ENCODE measurements at places on chromosomes 7 and 10. TPM values are rescaled to one million over a fixed set of nuclear protein-coding genes. Genes with fewer than 3 reads are reported as not detected.

MYO3A gene
- not detected for total RNA-seq

ANK3 gene
- 37.4 TPM for total RNA-seq

MEIG1 gene
- not detected for total RNA-seq

LIPK gene
- total RNA-seq = not detected

LSM8 gene
- total RNA-seq = 26.4 TPM

CALCR gene
- 0.20 TPM for total RNA-seq

IFIT1B gene
- total RNA-seq = not detected

MKX gene
- total RNA-seq = 28.8 TPM

DNA sequence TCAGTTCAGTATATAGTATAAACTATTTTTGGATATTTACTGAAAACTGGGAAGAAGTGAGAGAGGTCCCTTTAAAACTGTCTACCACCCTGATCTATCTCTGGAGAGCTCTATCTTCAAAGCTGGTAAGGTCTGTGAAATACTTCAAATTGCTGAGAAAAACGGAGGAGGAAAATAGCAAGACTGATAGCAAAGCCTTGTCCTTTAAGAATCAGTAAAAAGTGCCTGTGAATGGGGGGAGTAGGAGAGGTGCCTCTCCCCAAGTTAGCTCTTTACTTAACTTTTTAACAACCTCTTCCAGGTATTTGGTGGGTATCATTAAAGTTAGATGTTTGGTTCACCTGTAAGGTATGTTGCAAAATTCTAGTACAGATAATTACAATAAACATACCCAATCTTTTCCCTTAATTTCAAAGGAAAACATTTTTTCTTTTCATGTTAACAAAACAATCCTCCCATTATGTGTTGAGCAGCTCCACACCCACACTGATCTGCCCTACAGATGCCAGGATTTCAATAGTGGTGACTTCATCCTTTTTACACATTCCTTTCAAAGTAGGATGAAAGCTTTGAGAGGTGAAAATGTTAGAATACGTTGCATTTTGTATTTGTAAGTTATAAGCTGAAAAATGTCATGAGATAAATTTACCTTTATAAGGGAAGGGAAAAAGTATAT, 149.2 kb downstream of the CRPPA start:
- H3K27me3 ChIP-seq = no peaks in the 10 kb centered on the region
- no peak overlapping the region for H3K4me3 ChIP-seq
- H3K4me1 ChIP-seq = peaks cover 10% of the 10 kb centered on the region
- no peak overlapping the region for H3K27ac ChIP-seq
- no peak for DNase-seq

- H3K27me3 ChIP-seq = no peaks in the 10 kb centered on the region
- no peak overlapping the region for H3K27ac ChIP-seq
- no peak for DNase-seq
- H3K4me3 ChIP-seq = no peak overlapping the region
- peaks cover 12% of the 10 kb centered on the region for H3K4me1 ChIP-seq
Observed at GRCh38 chr10:6110136-6110535, 21.3 kb downstream of the RBM17 start.

DNA sequence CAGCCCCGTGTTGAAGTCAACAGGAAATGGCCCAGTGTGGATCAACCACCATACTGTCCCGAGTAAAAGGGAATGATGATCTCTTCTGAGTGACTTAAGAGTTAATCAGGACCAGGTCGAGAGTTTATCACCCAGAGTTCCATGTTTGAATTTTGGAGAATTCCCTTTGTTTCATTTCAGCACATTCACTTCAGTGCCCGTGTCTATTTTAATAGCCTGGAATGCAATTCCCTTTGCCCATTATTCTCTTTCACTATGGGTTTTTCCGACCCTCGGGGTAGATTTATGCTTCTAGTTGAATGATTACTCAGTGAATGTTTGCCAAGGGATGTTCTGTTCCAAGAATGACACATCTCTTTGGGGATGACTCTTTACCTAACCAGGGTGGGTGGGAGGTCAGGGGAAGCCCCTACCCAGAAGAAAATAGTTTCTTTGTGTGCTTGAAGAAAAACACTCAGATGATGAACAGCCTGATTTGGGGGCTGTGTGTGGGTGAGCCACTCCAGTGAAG, 594.9 kb downstream of the INHBA start:
- H3K4me3 ChIP-seq = no peak overlapping the region
- peaks cover 38% of the 10 kb centered on the region for H3K4me1 ChIP-seq
- no peak for DNase-seq
- no peak overlapping the region for H3K27ac ChIP-seq

GRCh38 chr7:142974626-142975025, 12.5 kb upstream of the KEL start:
- no peak overlapping the region for H3K4me3 ChIP-seq
- DNase-seq = no peak
- no peaks in the 10 kb centered on the region for H3K4me1 ChIP-seq
- H3K27ac ChIP-seq = no peak overlapping the region
- no peaks in the 10 kb centered on the region for H3K27me3 ChIP-seq

- peaks cover 11% of the 10 kb centered on the region for H3K4me1 ChIP-seq
- no peak for DNase-seq
- H3K4me3 ChIP-seq = no peak overlapping the region
- no peaks in the 10 kb centered on the region for H3K27me3 ChIP-seq
Observed at GRCh38 chr10:114609518-114610426, 48.3 kb downstream of the ABLIM1 start.

DNA sequence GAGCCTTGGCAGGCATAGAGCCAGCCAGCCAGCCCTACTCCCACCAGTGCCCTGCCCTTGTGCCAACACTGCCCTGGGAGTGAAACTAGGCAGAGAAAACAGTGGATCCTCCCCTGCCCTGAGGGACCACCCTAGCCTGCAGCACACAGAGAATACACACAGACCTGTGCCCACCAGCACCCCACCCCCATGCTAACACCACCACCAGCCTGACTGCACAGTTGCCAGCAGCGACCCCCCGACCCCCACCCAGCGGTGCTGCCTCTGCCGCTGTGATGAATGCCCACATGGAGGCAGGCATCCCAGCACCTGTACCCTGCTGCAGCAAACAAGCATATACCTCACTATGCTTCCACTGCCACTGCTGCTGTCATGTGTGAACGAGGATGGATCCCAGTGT, 9.4 kb upstream of the MIOS start:
- no peak overlapping the region for H3K27ac ChIP-seq

- no peaks in the 10 kb centered on the region for H3K27me3 ChIP-seq
- DNase-seq = no peak
- H3K4me1 ChIP-seq = peaks cover 22% of the 10 kb centered on the region
- no peak overlapping the region for H3K27ac ChIP-seq
Observed at GRCh38 chr7:12028508-12028907, 182.6 kb upstream of the TMEM106B start.

DNA sequence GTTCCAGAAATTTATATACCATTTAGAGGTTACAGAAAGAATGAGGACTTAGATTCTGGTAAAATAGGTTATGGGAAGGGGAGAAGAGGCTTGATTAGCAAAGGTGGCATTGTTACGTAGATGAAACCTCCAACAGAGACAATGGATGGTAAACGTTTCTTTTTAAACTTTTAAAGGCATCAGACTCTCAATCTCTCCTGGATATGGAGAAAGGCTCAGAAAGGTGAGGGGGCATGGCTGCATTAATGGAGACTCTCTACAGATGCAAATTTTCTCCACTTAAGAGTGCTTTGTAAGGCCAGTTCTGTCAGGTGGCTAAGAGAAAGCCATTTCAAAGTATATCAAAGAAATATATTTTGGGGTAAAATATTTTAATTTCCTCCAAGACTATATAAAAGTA, 240.9 kb upstream of the PTER start:
- DNase-seq = no peak
- H3K4me3 ChIP-seq = no peak overlapping the region
- no peaks in the 10 kb centered on the region for H3K4me1 ChIP-seq
- H3K36me3 ChIP-seq = no peaks in the 10 kb centered on the region
- no peaks in the 10 kb centered on the region for H3K27me3 ChIP-seq

GRCh38 chr7:139041378-139042085, 5.7 kb upstream of the ZC3HAV1L start:
- H3K4me1 ChIP-seq = peaks cover under 1% of the 10 kb centered on the region
- H3K4me3 ChIP-seq = no peak overlapping the region
- DNase-seq = no peak

- no peak overlapping the region for H3K27ac ChIP-seq
- no peak for DNase-seq
- no peaks in the 10 kb centered on the region for H3K4me1 ChIP-seq
- H3K4me3 ChIP-seq = no peak overlapping the region
- H3K36me3 ChIP-seq = no peaks in the 10 kb centered on the region
Observed at GRCh38 chr7:92436612-92437445, 10.5 kb upstream of the GATAD1 start.

DNA sequence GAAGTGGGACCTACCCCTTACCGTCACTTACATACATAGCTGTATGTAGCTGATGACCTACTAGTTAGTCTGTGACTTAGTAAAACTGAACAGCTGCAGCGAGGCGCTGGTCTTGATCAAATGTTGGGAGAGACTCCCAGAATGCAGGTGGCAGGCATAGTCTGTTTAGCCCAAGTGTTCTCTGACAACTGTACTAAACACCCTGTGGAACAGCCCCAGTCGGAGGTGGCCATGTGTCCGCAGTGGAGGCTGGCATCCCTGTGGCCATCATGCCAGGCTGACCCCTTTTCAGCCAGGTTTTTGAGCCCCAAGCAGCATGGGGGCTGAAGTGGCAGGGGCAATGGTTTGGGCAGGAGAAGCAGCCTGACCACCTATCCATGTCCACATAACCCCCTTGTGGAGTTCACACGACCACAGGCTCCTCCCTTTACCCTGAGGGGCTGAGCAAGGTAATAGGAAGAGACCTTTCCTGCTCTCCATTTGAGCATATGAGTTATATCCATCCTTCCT, 7.2 kb downstream of the ADCY1 start:
- no peaks in the 10 kb centered on the region for H3K4me1 ChIP-seq
- no peaks in the 10 kb centered on the region for H3K36me3 ChIP-seq
- H3K27me3 ChIP-seq = peaks cover 28% of the 10 kb centered on the region
- DNase-seq = no peak
- no peak overlapping the region for H3K4me3 ChIP-seq

GRCh38 chr7:46291601-46292150, 370.6 kb upstream of the IGFBP3 start:
- peak overlapping the region; percentile 2 for H3K4me3 ChIP-seq
- peak overlapping the region; percentile 94 for H3K27ac ChIP-seq
- H3K36me3 ChIP-seq = peaks cover 2% of the 10 kb centered on the region

DNA sequence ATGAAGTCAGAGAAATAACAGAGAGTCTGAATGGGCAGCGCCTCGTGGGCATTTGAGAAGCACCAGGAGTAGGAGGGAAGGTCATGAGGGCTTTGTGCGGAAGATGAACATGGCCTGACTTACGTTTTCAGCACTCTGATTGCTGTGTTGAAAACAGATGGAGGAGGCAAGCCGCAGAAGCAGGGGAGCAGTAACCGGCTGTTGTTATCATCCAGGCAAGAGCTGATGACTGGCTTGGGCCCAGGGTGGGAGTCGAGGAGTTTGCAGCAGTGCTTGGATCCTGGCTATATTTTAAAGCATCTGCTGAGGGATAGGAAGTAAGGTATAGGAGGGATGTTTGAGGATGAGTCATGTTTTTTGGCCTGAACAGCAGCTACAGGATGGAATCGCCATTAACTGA, 12.7 kb upstream of the PDLIM1 start:
- no peak overlapping the region for H3K27ac ChIP-seq
- no peaks in the 10 kb centered on the region for H3K36me3 ChIP-seq
- H3K4me3 ChIP-seq = no peak overlapping the region
- no peak for DNase-seq
- H3K27me3 ChIP-seq = peaks cover 1% of the 10 kb centered on the region
- peaks cover 15% of the 10 kb centered on the region for H3K4me1 ChIP-seq

- no peak for DNase-seq
- peak overlapping the region; percentile 55 for H3K4me3 ChIP-seq
- no peaks in the 10 kb centered on the region for H3K27me3 ChIP-seq
Observed at GRCh38 chr7:94403546-94403945, 8.9 kb downstream of the COL1A2 start.

DNA sequence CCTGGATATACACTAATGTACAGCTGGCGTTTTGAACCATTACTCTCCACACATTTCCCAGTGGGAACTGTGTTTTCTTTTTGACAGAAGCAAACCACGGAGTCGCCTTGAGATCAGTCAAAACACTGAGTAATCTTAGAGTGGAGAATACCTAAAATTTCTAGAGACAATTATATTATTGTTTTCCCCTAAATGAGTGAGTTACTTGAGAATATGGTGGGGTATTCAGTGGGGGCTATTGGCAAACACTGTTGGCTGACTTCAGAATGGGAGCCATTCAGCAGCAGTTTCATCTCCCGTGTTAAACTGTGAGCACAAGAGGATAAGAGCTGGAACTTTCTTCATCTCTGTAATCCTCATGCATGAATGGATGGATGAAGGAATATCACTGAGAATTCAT, 6.2 kb downstream of the IL2RA start:
- H3K36me3 ChIP-seq = no peaks in the 10 kb centered on the region
- no peak overlapping the region for H3K4me3 ChIP-seq
- peaks cover 3% of the 10 kb centered on the region for H3K4me1 ChIP-seq
- H3K27me3 ChIP-seq = peaks cover 41% of the 10 kb centered on the region
- DNase-seq = no peak

GRCh38 chr7:30351286-30351685, 66.9 kb downstream of the ZNRF2 start:
- no peak overlapping the region for H3K4me3 ChIP-seq
- H3K4me1 ChIP-seq = peaks cover 16% of the 10 kb centered on the region
- no peak overlapping the region for H3K27ac ChIP-seq

Data from chondrocyte (in vitro differentiated cells).